ENCODE measurements at places on chromosomes 7 and 10.

DNA sequence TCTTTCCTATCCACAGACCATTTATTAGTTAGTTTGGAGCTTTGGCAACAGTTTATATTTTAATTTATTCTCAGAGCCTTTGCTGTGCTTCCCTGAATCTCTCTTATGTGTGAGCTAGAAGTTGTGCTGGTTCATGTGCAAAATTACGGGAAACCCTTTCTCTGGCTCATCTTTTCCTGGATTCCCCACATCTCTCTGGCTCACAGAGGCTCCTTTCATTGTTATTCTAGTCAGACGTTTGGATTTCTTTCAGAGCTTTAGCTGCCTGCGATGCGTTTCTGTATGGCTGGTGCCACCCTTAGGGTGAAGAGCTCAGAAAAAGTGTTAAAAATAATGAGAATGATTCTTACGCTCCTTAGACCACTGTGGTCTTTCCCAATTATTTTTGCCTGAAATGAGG, 53.3 kb downstream of the TPST1 start:
- DNase-seq = no peak

GRCh38 chr10:48898426-48898825, 41.2 kb downstream of the LRRC18 start:
- no peak for DNase-seq

DNA sequence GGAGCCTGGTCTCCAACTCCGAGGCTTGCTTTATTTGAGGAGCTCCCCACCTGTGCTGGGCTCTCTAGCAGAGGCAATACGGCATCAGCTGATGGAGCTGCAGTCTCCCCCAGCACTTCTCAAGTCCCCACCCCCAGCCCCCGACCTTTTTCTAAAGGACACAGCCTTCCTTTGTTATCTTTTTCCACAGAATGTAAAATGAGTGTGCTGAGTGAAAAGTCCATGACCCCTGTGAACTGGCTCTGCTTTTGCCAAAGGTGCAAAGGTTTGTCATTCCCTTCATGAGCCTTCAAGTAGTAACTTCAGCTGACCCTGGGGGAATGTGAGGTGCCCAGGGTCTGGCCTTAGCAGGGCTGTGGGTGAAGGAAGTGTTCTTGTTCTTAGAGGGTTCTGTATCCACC, 25.5 kb downstream of the LRRC4 start:
- no peak for DNase-seq

DNA sequence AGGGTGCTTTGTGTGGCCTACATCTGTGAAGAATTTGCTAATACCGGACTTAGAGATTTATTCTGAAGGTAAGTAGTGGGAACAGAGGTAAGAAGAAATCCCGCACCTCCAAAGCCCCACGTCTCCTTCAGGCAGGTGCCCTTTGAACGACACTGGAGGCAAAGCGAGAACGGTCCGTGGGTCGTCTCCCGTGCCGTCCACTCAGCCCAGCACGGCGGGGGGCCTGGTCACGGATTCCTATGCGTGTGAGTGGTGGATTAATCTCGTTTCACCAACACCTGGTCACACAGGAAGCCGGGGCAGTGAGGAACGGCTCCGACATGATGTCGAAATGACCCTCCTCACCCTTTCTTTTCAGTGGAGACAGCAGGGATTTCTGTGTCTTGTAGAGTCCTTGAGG, 21.0 kb upstream of the ZFAND2A start:
- DNase-seq = no peak
